ENCODE measurements at places on chromosomes 12 and 14.
A peak's percentile ranks its signal among the peaks of the same experiment; 100 is the strongest.

DNA sequence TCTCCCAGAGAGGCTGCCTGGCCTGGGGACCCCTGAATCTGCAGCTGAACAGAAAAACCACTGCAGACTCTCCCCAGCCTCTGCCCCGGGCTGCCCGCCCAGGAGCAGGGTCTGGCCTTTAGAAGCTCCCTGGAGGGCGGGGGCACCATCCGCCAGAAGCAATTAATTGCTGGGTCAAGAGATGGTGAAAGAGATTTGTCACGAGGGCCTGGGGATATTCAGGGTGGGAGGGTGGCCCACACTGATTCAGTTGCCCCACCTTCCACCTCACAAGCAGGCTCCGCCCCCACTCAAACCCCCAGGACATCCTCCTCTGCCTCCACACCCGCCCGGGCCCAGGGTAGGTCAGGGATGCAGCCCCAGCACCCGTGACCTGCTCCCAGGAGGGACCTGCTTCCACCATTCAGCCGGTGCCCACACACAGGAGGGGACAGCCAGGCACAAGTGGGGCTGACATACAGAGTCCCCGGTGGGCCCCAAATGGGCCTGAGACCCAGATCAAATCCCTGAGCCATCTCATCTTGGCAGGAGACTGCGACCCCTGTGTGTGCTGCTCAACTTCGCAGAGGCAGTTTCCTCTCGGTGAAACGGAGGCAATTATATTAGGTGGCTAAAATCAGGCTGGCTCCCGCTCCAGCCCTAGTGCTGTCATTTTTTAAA, 23.0 kb downstream of the NCOR2 start:
- DNase-seq = no peak

DNA sequence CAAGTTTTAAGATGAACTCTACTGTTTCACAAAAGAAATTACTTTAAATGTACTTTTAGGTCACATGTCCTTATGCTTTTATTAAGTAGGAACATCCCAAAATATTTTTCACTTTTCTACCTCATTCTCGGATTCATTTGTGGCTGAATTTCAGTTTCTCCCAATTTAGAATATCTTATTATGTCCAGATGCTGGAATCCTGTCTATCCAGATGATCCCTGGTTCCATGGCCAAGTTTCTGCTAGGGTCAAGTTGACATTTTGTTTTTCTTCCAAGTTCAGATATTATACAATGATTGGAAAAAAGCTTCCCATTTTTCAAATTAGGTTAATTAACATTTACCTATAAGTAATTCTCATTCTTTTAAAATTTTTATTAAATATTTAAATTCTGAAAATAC, 181.8 kb upstream of the SLC16A7 start:
- no peak for DNase-seq

- peak; percentile 52 for DNase-seq
These were observed 21.8 kb downstream of the SLC15A4 start for GRCh38 chr12:128801879-128802391.

DNA sequence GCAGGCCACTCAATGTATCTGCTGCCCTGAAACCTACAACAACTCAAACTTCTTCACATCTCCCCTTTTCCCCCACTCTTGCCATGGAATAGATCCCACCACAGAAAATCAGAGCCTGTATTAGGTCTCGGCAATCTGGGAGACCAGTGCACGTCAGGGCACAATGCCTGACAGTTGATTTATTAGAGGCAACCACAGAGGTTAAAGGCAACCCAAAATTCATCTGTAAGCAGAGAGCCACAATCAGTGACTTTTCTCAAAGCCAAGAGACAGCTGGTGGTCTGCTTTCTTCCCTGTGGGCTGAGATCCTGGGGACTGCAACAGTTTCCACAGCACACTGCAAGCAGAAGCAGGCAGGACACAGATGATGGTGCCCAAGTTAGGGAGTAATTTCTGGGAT, 169.0 kb upstream of the NTF3 start:
- no peak for DNase-seq

GRCh38 chr14:22213120-22213519, 375.9 kb downstream of the DAD1 start:
- DNase-seq = no peak

- DNase-seq = peak; percentile 63
These were observed 75.3 kb downstream of the KDM2B start for GRCh38 chr12:121505513-121505912.

GRCh38 chr14:86935241-86935885, 1057.6 kb downstream of the GALC start:
- no peak for DNase-seq

- DNase-seq = no peak
These were observed 8.9 kb downstream of the CORO1C start for GRCh38 chr12:108722463-108722862.

DNA sequence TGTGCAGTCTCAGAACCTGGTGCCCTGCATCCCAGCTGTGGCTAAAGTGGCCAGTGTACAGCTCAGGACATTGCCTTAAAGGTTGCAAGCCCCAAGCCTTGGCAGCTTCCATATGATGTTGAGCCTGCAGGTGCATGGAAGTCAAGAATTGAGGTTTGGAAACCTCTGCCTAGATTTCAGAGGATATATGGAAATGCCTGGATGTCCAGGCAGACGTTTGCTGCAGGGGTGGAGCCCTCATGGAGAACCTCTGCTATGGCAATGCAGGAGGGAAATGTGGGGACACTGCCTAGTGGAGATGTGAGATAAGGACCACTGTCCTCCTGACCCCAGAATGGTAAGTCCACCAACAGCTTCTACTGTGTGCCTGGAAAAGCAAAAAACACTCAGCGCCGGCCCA, 17.9 kb upstream of the CNIH1 start:
- DNase-seq = no peak

DNA sequence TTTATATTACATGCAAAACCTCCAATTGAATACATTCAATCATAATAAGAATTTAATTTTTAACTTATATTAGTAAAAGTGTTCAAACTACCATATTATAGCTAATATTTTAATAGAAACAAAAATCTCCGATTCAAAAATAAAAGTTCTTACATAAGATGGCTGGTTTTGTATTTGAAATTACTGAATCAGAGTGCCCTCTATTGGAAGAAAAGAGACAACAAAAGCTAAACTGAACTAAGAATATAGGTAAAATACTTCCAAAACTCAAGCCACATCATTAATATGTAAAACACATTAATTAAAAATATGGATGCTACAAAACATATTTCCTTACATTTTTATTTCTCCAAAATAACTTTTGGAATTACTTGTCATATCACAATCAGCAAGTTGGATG, 120.3 kb downstream of the GARIN6 start:
- no peak for DNase-seq

DNA sequence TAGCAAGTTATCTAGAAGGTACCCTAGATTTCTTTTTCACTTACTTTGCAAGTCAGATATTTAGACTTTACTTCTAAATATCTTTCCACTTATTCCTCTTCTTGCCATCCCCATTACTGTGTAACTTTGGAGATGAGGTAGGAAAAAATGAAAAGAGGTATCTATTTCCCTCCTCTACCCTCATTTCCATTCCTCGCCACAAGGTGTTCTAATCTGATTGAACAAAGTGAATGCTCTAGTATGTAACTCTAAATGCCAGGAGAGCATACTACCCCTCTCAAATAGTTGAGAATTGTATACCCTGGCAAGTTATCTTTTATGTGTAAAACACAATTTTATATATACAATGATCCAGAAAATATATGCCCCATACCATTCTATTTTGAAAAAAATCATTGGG, 1.7 kb upstream of the LDHB start:
- DNase-seq = no peak

GRCh38 chr14:99595034-99595433, 9.0 kb downstream of the CCDC85C start:
- no peak for DNase-seq

DNA sequence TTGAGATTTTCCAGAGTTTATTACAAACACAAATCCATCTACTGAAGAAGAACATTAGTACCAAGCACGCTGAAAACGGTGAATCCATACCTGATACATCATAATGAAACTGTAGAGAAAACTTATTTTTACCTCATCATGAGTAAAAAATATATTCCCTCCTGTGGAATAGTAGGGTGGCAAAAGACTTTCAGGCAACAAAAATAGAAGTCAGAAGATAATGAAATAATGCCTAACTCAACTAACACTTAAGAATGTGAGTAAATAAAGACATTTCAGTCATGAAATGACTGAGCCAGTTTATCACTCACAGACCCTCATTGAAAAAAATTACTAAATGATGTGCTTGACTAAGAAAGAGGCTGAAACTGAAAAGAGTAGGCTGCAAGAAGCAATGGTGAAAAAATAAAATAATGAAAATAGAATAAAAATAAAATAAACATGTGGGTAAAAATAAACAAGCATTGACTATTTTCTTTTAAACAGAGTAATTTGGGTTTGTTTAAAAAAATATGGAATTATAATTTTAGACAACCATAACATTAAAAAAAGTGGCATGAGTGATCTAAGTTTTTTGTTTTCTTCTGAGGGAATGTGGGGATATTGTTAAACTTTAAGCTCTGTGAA, 148.6 kb downstream of the ASCL1 start:
- no peak for DNase-seq

DNA sequence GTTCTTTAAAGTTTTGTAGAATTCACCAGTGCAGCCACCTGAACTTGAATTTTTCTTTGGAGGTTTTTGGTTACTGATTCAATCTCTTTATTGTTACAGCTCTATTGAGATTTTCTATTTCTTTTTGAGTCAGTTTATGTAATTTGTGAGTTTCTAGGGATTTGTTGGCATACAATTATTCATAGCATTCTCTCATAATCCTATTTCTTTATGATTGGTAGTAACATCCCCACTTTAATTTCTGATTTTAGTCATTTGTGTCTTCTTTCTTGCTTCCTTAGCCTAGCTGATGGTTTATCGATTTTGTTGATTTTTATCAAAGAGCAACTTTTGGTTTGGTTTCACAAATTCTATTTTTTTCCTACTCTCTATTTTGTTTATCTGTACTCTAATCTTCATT, 17.9 kb upstream of the BBS10 start:
- no peak for DNase-seq

DNA sequence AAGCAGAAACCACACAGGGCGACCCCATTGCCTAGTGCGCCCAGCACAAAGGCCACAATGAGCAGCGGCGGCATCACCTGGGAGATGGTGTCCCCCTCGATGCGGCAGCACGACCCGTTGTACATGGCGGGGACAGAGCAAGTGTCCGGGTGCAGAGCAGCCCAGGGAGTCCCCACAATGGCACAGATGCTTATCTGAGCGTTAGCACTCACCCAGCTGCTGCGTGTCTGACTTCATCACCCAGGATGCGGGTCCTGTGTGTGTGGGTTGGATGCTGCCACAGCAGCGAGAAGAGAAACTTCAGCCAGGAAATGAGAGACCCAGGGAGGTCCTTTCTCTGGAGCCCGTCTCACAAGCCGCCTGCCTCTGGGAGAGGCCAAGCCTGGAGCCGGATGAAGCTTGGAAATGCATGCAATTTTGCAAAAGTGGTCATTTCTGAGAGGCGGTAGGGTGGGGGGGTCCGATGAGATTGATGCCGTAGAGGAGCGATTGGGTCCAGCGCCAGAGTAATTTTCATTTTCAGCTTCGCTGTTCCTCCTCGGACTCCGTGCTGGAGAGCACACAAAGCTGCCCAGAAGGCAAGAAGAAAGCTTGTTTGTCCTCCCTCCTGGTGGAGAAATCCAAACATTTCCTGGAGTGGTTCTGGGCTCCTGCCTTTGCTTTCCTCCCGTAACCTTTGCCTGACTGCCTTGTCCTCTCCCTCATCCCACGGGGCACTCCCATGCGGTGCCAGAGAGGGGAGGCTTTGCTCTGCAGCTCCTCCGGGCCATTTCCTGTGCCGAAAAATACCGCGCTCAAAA, at the start of gene HCAR1:
HCAR1 (minus strand) TSS at position 630 of the 800 bp plus-strand sequence; CDS start at position 125, 505 bp downstream.
- peak; percentile 61 for DNase-seq

DNA sequence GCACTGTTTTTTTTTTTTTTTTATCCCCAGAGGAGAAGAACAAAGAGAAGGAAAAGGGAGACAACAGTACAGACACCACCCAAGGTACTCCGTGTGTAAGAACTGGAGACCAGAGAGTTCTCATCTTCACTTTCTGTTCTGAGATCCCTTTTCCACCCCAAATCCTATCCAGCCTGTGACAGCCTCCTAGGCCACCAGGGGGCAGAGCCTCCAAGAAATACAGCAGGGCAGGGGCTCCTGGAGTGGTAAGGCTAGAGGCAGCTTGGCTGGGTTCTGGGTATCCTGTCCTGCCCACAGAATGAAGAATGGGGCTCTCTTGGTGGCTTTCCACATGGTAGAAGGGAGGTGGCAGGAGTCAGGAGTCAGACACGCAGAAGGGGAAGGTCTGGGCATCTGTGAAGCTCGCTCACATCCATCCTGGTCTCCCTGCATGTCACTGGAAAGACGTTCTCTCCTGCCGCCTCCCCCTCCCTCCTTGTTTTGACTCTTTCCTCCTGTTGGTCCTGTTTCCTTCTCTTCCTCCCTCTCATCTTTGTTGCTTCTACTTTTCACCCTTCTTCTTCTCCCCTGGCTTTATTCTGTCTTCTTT, 12.0 kb downstream of the CLSTN3 start:
- peak; percentile 80 for DNase-seq

DNA sequence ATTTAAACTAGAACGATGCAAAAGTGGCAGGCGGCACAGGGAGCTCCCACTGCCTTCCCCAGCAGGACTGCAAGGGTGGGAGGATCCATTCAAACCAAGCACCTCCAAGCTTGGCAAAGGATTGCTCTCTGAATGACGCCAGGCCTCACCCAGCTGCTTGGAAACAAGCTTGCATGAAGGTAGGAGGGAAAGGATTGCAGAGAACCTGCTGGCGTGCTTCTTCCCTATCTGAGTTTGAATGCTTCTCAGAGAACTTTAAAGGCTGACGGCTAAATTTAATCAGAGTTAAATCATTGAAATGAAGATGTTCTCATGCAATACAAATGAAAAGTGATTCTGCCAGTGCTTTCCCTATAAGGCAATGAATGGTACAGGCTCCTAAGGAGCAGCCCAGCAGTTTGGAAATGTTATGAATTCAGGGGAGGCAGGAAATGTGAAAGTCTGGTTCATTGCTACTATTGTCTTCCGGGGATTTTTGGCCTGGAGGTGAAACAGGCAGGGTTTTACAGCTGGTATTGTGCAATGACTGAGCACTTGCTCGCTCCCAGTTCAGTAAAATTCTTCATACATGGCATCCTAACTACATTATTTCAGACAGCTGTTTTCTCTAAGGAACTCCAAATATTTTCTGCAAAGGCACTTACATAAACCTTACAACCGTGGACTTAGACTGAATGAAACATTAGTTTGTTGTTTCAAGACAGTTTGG, 31.9 kb upstream of the DUSP6 start:
- DNase-seq = no peak

GRCh38 chr12:612293-612692, 51.0 kb downstream of the NINJ2 start:
- DNase-seq = no peak

DNA sequence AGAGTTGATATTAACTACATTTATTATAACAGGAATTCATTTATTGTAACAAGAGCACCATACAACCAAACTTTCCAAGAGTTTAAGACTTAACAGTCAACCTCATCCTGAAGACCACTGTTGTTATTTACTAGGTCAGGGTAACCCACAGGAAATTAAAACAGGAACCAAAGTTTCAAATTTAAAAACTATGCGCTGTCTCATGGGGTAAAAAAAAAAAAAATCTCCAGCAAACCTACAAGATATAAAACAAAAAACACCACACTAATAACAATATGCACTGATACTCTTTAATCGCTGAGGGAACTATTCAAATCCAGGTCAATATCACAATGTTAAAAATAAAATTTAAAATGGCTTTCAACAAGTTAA, 44.5 kb downstream of the FOXN3 start:
- no peak for DNase-seq
